ENCODE measurements at places on chromosomes 13 and 19.

- no peak for DNase-seq
These were observed 6.5 kb upstream of the CCER2 start for GRCh38 chr19:38918526-38918925.

GRCh38 chr19:40603071-40603388, 1.9 kb downstream of the LTBP4 start:
- DNase-seq, result no peak

- DNase-seq, result no peak
These were observed 149.9 kb upstream of the HTR2A start for GRCh38 chr13:47046706-47047105.

DNA sequence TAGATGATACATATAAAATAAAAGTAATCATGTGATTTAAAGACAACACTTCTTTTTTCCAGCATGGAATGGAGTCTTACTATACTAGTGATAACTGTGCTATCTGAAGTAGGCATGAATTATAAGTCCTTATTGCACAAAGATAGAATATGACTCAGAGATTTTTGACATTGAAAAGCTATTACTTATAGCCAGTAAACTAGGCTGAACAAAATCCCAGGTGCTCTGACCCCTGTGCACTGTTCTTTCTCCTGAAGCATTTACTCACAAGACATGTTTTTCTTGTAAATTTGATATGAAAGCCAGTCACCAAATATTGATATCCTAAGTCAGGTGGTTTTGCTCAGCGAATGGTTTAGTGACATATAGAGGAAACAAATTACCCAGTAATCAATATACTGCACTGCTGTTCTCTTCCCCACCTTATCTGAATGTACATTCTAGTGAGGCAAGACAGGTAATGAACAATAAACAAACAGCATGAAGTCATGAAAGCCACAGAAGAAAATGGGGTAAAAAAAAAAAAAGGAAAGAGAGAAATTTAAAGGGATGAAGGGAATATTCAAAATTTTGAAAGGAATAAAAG, 1567.0 kb upstream of the SPRY2 start:
- DNase-seq, result no peak

GRCh38 chr13:25923217-25924085, 128.4 kb downstream of the SHISA2 start:
- DNase-seq, result no peak

DNA sequence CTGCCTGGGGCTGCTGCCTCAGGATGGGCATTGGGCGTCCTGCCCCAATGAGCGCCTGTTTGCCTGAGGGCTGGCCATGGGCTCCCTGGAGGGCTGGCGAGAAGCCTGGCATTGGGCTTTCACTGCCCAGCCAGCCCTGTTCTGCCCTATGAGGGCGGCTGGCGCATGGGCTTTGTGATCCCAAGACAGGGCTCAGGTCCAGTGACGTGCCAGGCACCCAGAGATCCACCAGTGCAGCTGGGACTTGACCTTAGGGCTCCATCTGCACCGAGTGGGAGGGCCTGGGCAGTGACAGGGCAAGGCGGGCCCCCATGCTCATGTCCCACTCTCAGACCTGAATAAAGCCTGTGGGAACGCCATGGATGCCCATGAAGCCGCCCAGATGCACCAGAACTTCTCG, 34.3 kb downstream of the MAU2 start:
- DNase-seq, result no peak

DNA sequence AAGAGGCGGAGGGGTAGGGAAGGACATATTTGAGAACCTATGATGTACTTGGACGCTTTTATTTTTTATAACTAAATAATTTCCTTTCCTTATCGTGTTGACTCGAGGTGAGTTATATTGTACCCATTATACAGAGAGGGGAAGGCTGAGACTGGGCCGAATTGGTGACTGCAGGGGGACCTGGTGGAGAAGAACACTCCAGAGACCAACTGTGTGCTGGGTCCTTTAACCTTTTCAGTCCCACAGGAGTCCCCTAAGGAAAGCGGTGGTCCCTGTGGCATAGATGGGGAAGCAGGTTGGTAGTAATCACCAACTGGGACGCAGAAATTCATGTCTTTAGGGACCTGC, 633 bp downstream of the MYH14 start:
- DNase-seq, result no peak

DNA sequence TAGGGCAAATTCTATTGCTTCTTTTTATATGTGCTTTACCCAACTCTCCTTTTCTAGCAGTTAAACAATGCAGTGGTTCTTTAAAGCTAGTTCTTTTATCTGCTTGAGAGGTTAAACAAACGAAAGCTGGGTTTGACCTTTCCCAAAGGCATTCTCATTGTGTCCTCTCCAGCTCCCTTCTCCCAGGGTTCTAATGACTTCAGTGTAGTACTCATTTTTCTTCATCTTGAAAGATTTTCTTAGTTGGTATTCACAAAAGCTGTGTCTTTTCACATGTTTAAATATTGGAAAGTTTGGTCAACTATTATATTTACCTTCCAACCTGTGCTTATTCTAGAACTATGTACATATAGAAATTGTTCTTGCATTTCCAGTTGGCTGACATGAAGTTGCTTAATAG, 1.5 kb downstream of the WASF3 start:
- no peak for DNase-seq

DNA sequence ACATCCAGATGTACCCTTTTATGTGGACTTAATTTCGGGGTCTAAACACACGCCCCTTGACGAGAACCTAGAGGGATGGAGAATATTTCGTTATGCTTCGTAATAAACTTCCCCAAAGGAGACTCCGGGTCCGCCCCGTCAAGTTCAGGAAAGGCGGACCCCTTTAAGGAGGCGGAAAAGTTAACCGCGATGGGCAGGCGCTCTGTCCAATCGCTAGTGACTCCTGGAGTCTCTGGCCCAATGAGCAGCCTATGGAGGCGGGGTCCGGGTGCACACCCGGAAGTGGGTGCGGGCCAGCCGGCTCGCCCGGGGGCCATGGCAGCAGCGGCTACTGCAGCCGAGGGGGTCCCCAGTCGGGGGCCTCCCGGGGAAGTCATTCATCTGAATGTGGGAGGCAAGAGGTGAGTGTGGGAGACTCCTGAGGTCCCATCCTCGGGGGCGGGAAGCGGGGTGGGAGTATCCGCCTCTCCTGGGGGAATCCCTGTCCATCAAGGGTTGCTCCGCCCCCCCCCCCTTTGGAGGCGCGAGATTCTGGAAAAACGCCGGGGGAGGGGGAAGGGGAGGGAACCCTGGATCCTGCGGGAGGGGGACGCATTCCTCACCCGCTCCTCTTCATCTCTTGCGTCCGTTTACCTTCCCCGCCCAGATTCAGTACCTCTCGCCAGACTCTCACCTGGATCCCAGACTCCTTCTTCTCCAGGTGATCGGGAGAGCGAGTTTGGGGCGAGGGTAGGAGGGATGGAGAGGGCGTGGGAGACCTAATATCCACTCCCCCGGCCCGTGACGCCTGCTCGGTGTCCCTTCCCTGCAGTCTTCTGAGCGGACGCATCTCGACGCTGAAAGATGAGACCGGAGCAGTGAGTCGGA, at the start of gene SHKBP1:
Gene SHKBP1 (plus strand): TSS at position 289 of the 867 bp plus-strand sequence. CDS start 27 bp downstream, at position 316.
- DNase-seq, result peak; percentile 97

GRCh38 chr19:1827566-1828278, 15.6 kb upstream of the ATP8B3 start:
- DNase-seq, result no peak

GRCh38 chr19:58582985-58583384, 9.8 kb upstream of the MZF1 start:
- DNase-seq, result no peak

DNA sequence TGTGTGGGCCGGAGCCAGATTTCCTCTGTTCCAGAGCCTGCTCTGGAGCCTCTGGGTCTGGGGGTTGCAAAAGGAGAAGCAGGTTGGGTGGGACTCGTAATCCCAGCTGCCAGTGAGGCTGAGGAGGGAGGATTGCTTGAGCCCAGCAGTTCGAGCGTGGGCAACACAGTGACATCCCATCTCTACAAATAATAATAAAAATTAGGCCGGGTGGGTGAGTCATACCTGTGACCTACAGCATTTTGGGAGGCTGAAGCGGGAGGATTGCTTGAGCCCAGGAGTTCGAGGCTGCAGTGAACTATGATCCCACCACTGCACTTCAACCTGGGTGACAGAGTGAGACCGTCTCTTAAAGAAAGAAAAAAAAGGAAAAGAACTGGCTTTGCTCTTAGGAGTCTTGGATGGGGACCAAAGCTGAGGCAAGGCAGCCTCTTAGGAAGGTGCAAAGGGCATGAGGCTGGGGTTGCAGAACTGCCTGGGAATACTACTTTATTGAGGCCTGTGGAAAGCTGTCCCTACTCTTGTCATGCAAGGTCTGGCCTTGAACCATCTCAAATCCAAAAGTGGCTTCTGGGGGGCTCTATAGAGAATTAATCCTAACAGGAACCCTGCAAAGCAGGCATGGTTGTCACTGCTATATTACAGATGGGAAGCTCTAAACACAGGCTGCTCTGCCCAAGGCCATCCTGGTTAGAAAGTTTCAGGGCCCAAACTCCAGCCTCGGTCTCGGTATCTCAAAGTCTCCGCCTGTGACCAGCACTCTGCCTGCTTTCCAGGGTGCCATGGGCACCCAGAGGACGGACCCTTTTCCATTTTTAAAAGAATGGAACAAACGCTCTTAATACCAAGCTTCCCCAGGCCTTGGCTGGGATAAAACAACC, 880 bp upstream of the C19orf12 start:
- DNase-seq, result peak; percentile 12

DNA sequence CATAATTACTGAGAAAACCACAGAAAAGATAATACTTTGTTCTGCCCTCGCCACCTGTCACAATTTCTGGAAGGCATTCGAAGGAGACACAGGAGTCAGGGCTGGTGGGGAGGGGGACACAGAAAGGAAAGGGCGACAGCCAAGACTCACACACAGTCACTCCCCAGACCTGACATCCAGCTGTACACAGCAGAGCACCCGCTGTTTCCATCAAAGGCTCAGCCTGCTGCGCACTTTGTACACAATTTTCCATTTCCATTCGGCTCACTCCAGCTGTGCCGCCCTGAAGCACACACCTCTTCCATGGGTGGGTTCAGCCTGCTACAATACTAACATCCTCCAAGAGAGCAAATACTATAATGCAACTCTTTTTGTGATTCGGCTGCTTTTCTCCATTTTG, 38.0 kb downstream of the STK24 start:
- DNase-seq, result no peak

DNA sequence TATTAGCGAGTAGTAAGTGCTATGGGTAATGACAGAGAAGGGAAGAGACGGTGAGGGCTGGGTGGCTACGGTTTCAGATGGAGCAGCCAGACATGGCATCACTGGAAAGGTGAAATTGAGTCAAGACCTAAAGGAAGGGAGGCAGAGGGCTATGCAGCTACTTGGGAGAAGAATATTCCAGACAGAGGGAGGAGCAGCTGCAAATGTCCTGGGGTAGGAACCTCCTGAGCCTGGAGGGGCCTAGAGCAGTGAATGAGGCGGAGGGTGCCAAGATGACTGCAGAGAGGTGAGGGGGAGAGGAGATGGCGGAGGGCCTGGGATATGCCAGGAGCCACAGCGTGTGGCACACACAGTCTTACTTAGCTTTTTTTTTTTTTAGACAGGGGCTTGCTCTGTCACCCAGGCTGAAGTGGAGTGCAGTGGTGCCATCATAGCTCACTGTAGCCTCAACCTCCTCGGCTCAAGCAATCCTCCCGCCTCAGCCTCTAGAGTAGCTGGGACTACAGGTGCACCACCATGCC, 21.1 kb downstream of the PLEKHF1 start:
- DNase-seq, result no peak

- DNase-seq, result no peak
These were observed 516.5 kb downstream of the SUCLA2 start for GRCh38 chr13:47484548-47484947.

DNA sequence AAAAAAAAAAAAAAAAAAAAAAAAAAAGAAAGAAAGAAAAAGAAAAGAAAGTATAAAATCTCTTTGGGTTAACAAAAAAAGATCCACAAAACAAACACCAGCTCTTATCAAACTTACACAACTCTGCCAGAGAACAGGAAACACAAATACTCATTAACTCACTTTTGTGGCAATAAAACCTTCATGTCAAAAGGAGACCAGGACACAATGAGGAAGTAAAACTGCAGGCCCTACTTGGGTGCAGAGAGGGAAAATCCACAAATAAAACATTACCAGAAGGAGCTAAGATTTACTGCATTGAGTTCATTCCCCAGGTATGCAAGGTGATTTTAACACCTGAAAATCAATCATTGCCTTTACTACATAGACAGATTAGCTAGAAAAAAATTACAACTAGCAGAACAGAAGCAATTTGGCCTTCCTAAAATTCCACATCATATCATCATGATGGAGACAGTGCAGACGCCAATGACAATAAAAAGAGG, 9.6 kb upstream of the CEACAM5 start:
- no peak for DNase-seq

GRCh38 chr13:87123987-87124784, 547.0 kb upstream of the SLITRK5 start:
- peak; percentile 81 for DNase-seq

DNA sequence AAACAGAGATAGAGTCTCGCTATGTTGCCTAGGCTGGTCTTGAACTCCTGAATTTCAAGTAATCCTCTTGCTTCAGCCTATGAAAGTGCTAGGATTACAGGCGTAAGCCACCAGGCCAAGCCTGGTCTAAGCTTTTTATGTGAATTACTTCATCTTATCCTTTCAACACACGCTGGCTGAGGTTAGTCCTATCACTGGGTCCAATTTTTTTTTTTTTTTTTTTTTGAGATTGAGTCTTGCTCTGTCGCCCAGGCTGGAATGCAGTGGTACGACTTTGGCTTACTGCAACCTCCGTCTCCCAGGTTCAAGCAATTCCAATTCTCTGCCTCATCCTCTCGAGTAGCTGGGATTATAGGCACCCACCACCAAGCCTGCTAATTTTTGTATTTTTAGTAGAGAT, 10.4 kb downstream of the MYO1F start:
- DNase-seq, result no peak

GRCh38 chr19:3270902-3271301, 46.4 kb downstream of the CELF5 start:
- peak; percentile 44 for DNase-seq

- no peak for DNase-seq
These were observed 200.6 kb downstream of the TEX29 start for GRCh38 chr13:111521030-111521429.

DNA sequence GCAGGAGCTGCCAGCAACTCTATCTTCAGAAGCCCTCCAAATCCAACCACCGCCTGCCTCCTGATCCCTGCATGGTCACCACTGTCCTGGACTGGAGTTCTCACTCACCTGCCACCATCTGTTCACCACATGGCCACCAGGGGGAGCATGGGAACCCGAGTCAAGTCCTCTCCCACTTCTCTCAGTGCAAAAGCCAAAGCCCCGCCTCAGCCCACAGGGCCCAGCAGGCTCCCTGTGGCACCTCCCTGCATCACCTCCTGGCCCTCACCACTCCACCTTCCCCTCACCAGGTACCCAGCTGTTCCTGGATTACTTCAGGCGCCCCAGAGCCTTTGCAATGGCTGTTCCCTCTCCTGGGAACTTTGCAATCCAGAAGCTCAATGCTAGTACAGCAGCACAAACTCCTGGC, 5.3 kb downstream of the DHPS start:
- peak; percentile 88 for DNase-seq

GRCh38 chr19:8340341-8341096, 2.5 kb downstream of the KANK3 start:
- DNase-seq, result no peak
